ENCODE measurements at places on chromosomes 2 and 18. TPM values are rescaled to one million over a fixed set of nuclear protein-coding genes. Genes with fewer than 3 reads are reported as not detected.

- no peak for DNase-seq
Measured at GRCh38 chr2:221521233-221521845, 50.8 kb downstream of the EPHA4 start.

- peak; percentile 59 for DNase-seq
Measured at GRCh38 chr2:239290618-239291474, 110.0 kb downstream of the HDAC4 start.

GRCh38 chr2:69770193-69770702, 28.3 kb downstream of the ANXA4 start:
- DNase-seq, result no peak

- DNase-seq, result no peak
Measured at GRCh38 chr2:147025646-147026585, 818.9 kb upstream of the ACVR2A start.

GRCh38 chr2:133675-134593, 87.6 kb upstream of the FAM110C start:
- DNase-seq, result no peak

GRCh38 chr18:40907842-40908241, 1047.2 kb upstream of the PIK3C3 start:
- DNase-seq, result no peak

Gene LMAN1
- total RNA-seq, result 56.8 TPM

DNA sequence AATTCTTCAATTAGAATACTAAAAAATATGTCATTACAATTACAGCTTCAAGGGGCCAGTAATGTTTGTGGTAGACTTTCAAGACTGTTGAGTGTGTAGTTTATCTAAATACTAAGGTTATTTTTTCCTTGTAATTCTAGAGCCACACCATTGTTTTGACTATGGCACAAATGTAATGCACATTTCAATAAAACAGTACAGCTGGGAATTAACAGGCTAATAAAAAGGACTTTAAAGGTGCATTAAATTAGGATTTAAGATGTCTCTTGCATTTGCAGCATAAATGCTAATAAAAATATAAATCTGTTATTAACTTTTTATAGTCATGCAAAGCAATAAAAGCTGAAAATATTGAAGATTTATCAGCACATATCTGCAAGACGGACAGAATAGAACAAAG, 344.8 kb downstream of the ERBB4 start:
- no peak for DNase-seq

GRCh38 chr2:153043385-153043784, 325.0 kb downstream of the ARL6IP6 start:
- no peak for DNase-seq

Gene TDRD15
- total RNA-seq, result not detected

GRCh38 chr18:31072175-31072574, 29.6 kb upstream of the DSC3 start:
- DNase-seq, result no peak

Gene MC5R
- total RNA-seq, result not detected

- DNase-seq, result no peak
Measured at GRCh38 chr2:221895366-221896121, 323.4 kb upstream of the EPHA4 start.

DNA sequence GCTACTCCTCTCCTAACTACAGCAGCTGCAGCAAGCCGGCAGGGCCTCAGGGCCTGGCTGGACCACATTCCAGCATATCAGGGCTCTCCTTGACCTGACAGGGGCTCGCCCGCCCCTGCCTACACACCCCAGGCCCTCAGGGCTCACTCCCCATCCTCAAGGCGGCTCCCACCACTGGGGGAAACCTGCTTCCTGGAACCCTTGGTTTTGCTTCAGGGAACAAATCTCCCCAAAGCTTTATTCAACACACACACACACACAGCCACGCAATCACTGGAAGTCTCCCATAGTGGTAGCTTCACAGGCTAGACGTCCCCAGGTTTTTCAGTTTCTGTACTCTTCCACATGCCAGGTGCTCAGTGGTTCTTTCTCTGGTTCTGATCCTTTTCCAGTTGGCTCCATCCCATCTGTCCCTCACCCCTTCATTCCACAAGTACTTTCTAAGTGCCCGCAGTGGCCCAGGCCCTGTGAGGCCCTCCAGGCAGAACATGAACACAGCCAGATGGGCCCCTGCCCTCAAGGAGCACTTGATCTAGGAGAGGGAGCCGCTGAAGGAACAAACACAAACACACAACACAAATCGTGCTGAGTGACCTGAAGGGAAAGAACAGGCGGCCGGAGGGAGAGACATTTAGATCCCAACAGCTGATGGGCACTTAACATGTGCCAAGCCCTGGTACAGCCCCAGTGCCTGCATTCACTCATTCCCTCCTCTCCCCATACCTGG, 51.1 kb downstream of the TNS1 start:
- no peak for DNase-seq

DNA sequence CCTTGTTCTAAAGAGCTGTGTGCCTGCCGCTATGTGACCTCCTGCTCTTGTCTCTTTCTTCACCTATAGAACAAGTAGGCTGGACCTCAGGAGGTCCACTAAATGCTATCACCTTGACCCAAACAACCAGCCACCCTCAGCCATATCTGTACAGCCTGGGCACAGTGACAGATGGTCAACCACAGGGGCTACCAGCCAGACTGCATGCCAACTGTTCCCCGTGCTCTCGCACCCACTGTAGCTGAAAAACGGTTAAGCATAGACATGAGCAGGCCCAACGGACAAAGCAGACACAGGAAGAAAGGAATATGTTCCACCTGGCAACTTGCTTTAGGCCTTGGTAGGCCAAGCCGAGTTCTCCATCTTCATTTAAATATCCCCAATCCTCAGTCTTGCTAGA, 43.2 kb upstream of the ACAA2 start:
- no peak for DNase-seq

Gene HSBP1L1
- 12.2 TPM for total RNA-seq

DNA sequence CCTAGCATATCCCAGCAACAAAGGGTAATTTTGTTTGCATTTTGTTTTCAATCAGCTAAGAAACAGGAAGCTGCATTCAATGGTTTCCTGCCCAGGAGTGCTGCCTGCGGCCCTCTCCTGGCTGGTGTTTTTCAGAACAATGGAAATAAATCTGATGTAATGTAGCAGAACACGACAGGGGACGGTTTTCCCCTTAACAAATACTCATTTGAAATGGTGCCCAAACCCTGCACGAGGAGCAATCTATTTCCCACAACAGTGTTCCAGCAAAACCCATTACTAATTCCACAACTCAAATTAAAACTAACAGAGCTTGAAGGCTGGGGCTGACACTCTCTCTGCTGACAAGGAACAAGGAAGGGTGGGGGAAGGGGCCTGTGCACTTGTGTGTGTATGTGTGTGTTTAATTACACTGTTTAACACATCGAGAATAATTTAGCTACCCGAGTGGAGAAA, 8.7 kb downstream of the CAPN13 start:
- DNase-seq, result no peak

Gene SPDYA
- total RNA-seq, result 0.14 TPM

Data from left ventricle myocardium inferior (tissue), 1 donor.